ENCODE measurements at places on chromosomes 16 and 17.

DNA sequence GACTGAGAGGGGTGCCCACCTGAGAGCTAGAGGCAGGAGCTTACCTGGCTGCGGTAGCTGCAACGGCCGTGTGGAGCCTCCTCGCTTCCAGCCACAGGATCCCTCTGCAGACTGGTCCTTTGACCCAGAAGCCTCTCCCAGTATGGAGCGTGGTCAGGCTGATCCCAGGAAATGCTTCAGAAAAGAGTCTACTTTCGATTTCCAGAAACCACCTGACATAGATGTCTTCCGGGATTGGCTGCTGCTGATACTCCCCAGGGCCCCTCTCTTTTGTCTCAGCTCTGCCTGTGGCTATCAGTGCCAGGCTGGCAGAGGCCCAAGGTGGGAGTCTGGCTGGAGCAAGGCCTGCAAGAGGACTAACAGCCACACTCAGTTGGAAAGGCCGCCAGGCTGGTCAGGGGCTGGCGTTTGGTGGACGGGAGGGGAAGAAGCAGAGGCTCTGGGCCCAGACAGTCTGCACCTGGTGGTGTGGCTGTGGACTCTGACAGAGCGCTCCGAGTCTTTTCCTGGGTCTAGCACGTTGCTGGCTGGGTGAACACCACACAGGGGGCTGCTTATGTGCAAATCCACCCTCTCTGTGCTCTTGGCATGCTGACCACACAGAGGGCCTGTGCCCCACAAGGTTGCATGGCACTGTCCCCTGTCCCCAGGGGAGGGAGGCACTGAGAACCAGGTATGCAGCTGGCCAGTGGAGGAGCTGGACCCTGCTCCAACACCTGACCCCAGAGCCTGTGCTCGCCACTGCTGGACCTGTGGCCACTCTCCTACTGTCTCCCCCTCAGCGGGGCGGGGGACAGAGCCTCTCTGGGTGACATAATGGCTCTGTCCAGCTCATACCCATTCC, at the start of gene LGALS3BP:
Gene LGALS3BP, minus strand, starts transcription at position 144 of the 844 bp plus-strand sequence. CDS start 2,732 bp downstream, outside the sequence.
- peak; percentile 82 for DNase-seq

DNA sequence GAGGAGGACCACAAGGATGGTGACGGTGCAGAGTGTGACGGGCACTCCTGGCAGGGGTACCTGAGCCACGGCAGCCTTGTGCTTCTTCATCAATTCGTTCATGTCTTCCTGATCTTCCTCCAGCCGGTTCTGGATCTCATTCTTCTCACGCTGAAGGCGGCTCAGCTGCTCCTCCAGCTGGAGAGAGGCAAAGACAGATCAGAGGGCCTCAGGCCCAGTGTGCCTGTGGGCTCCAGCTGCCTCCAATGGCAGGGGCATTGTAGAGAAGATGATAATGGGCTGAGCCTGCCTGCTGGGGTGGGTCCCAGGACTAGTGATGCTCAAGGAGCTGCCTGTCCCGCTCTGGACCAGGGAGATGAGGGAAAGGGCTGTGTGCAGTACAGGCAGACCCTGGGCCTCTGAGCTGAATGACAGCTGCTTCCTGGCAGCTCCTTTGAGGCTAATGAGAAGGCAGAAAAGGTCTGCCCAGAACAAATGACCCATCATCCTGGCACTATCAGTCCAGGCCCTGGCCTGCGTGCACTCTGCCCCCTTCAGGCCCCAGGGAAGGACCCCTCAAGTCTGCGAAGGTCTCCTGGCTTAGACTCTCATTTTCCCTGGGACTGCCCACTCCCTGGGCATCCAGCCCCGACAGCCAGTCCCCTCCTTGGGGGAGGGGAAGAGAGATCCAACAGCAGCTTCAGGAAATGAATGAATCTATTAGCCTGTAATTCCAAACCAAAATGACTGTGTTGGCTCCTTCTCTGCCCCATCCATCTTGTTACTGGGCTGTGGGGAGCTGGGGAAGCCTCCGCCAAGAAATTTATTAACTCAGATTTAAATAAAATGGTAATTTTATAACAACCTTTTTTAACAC, 48.0 kb downstream of the PIPOX start:
- no peak for DNase-seq

DNA sequence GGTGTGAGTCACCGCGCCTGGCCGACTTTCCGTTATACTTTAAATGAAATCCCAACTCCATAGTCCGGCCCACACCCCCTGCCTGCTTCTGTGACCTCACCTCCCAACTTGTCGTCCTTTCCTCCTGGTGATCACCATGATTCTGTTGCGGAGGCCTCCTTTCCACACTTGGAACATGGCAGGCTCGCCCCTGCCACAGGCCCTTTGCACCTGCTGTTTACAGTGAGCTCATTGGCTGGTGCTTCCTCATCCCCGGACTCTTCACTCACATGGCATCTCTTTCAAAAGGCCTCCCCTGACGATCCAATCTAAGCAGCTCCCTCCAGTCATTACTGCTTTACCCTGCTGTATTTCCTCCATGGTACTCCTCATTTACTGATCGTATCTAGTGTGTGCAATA, 64.6 kb downstream of the RAP1GAP2 start:
- DNase-seq: no peak

DNA sequence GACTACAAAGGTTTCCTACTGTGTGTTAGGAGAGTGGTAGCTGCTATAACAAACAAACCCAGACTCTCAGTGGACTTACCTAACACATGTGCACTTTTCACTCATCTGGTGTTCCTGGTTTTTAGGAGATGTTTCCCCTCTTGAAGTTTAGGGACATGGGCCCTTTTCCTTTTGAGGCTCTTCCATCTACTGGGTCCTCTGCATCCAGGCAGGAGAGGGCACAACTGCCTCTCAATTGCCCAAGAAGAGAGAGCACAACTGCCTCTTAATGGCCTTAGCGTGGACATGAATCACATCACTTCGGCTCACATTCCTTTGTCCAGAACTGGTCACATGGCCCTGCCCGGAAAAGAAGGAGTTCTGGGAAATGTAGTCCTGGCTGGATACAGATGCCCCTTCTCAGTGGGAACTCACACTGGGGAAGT, 9.8 kb upstream of the TNRC6C start:
- DNase-seq: no peak

- DNase-seq: no peak
Observed at GRCh38 chr17:50100921-50101345, 5.8 kb downstream of the PDK2 start.

DNA sequence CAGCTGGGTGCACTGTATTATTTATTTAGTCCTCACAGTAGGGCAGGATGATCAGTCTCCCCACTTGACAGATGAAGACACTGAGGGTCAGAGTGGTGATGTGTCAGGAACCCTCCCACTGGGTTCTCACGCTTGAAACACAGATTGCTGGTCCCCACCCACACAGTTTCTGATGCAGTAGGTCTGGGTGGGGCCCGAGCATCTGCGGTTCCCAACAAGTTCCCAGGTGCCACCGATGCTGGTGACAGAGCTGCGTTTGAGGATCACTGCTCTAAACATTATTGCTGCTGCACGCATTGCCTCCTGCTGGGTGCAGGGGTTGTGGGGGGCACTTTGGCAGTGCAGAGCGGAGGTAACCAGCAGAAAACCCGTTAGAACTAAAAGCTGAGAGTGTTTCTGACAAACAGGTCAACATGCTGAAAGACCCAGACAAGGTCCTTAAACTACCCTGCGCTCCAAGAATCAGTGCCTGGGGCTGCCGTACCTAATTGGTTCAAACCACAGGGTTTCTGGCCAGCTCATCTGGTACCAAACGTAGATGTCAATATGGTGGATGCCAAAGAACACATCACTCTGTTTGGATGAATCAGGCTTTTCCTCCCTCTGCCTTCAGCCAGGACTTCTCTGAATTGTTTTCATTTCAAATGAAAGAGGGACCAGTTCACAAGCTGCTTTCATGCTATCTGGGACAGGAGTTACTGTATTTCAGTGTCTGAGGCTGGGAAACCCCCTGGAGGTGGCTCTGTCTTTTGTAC, 76.0 kb downstream of the ABCC1 start:
- peak; percentile 55 for DNase-seq

DNA sequence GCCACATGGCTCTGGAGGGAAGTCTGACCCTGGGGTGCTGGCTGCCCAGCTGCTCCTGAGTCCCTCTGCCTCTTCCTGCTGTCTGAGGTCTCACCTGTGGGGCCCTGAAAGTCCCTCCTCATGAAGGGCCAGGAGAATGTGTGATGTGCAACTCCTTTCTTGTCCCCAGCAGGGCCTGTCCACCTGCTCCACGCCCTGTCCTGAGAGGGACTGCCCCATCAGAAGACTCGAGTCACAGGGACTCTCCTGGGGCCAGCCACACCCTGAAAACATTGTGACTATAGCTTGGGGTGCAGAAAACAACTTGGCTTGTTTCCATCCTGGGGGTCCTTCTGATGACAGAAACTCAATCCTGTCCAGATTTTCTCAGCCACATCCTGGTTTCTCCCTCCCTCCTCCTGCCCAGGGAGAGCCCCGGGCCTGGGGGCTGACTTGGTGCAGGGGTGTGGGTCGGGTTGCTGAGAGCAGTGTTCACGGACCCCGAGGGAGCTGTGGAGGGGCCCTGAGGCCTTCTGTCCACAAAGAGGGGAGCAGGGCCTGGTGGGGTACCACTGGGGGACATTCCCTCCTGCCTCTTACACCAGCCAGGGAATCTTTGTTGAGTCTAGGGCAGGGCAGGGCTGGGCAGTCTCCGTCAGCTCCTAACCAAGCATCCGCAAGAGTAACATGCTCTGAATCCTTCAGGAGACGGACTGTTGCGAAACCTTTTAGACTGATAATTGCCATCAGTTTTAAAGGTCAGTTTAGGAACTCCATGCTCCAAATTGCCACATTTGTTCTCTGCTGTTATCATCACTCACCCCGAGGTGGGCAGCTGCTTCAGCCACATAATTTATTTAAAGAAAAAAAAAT, 45.9 kb downstream of the NT5M start:
- peak; percentile 38 for DNase-seq
